Mammary microvascular endothelial cell (primary cell): ENCODE measurements at places on chromosomes 16 and 17. TPM values are rescaled to one million over a fixed set of nuclear protein-coding genes. Genes with fewer than 3 reads are reported as not detected.

MEOX1 gene
- 6.4 and 6.5 TPM in 2 replicates for total RNA-seq

CPPED1 gene
- total RNA-seq = 26.8 and 30.3 TPM in 2 replicates

UNC45B gene
- not detected in 2 replicates for total RNA-seq

CYGB gene
- total RNA-seq = 24.6 and 27.5 TPM in 2 replicates

TSNAXIP1 gene
- 0.13 and 0.20 TPM in 2 replicates for total RNA-seq

FBRS gene
- 20.6 and 24.6 TPM in 2 replicates for total RNA-seq

CDH16 gene
- total RNA-seq = not detected in 2 replicates

HLF gene
- total RNA-seq = 0.25 TPM in 1 of 2 replicates, not detected in the other

VPS25 gene
- 70.7 and 88.0 TPM in 2 replicates for total RNA-seq

RHBDF1 gene
- total RNA-seq = 23.3 and 28.7 TPM in 2 replicates

OTOA gene
- total RNA-seq = 0.20 TPM in 1 of 2 replicates, not detected in the other

HS3ST3B1 gene
- total RNA-seq = 0.44 and 0.47 TPM in 2 replicates

C17orf50 gene
- total RNA-seq = not detected in 2 replicates

PLEKHH3 gene
- total RNA-seq = 9.1 and 10.4 TPM in 2 replicates

HS3ST4 gene
- not detected in 2 replicates for total RNA-seq

NOD2 gene
- 0.30 and 0.33 TPM in 2 replicates for total RNA-seq

MPP3 gene
- total RNA-seq = 2.7 and 2.9 TPM in 2 replicates

SETD1A gene
- 4.1 and 4.2 TPM in 2 replicates for total RNA-seq

DOC2B gene
- total RNA-seq = 7.9 and 11.8 TPM in 2 replicates

KRT9 gene
- not detected in 2 replicates for total RNA-seq

NMRAL1 gene
- 41.9 and 55.3 TPM in 2 replicates for total RNA-seq

G6PC1 gene
- total RNA-seq = not detected in 2 replicates

SLC5A10 gene
- not detected in 2 replicates for total RNA-seq

CNTNAP4 gene
- not detected in 2 replicates for total RNA-seq

AGRP gene
- not detected in 2 replicates for total RNA-seq

CDH8 gene
- not detected in 2 replicates for total RNA-seq

AATK gene
- total RNA-seq = 2.1 and 2.3 TPM in 2 replicates

ADAP2 gene
- total RNA-seq = 0.25 and 0.33 TPM in 2 replicates

RAB40C gene
- 14.0 and 19.3 TPM in 2 replicates for total RNA-seq

CHMP6 gene
- 37.4 and 44.2 TPM in 2 replicates for total RNA-seq

CDC6 gene
- total RNA-seq = 29.1 and 35.8 TPM in 2 replicates

TBC1D3K gene
- not detected in 2 replicates for total RNA-seq

HCRT gene
- not detected in 2 replicates for total RNA-seq

PERCC1 gene
- total RNA-seq = not detected in 2 replicates

MEFV gene
- total RNA-seq = not detected in 2 replicates

SRCIN1 gene
- total RNA-seq = 0.80 TPM in 1 of 2 replicates, not detected in the other
